Stimulated activated CD4-positive, alpha-beta T cell treated with anti-CD3 and anti-CD28 coated beads, Interleukin-1b, Interleukin-23, amount 100 ng/mL, for 24 hours (primary cell): ENCODE measurements at places on chromosomes 6 and 20.

DNA sequence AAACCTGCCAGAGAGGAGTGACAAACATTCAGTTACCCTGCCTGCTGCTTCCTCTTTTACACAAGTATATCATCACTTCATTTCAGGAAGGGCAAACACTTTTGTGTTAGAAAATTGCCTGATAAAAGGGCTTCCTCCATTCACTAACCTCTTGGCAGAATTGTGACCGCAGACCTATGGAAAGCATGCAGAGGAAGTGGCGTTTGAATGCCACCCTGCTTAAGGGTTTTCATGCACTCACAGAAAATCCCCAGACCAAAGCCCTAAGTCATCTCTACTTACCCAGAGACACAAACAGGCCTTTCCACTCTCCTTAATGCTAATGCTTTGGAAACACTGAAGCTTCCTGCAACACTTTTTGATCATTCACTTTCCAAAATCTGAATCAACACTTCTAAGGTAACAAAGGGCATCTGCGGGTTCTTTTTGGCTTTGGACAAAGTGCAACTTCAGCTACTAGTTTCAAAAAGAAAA lies 22.1 kb upstream of the RALGAPA2 start:
- no peak for DNase-seq

DNA sequence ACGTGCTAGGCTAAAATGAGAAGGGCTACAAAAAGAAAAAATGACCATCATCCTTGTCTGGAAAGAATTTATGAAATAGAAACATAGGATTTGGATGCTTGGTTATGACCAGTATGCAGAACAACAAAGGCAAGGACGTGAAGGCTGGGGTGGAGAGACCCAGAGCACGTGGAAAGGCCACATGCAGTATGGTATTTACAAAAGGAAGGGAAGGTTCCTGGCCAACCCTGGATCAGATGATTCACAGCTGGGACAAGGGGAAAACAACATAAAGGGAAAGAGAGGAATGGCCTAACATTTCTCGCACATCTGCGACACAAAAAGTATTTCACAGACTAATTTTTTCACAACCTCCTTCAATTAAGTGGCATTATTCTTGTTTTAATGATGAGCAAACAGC lies 8.2 kb downstream of the STX7 start:
- DNase-seq: no peak

DNA sequence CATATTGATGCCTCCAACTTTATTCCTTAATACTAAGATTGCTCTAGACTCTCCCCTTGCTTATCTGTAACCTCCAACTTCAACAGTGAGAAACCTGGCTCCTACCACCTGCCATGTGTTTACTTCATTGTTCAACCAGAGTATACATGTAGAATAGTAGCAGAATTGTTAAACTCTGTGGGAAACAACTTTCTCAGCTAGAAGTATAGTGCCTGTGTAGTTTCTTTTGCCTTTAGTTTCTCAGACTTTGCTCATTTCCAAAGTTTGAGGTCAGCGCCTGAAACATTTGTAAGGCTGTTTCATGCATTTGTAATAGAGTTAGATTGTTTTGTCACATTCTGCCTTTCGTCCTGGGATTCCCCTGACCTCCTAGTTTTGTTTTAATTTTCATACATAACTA lies 34.9 kb upstream of the HECA start:
- no peak for DNase-seq

- no peak for DNase-seq
Measured at GRCh38 chr20:1414982-1415381, 22.1 kb upstream of the FKBP1A start.

GRCh38 chr6:15712797-15713196 lies 50.0 kb upstream of the DTNBP1 start:
- DNase-seq: no peak

GRCh38 chr6:112245511-112246203 lies 8.7 kb downstream of the LAMA4 start:
- no peak for DNase-seq

DNA sequence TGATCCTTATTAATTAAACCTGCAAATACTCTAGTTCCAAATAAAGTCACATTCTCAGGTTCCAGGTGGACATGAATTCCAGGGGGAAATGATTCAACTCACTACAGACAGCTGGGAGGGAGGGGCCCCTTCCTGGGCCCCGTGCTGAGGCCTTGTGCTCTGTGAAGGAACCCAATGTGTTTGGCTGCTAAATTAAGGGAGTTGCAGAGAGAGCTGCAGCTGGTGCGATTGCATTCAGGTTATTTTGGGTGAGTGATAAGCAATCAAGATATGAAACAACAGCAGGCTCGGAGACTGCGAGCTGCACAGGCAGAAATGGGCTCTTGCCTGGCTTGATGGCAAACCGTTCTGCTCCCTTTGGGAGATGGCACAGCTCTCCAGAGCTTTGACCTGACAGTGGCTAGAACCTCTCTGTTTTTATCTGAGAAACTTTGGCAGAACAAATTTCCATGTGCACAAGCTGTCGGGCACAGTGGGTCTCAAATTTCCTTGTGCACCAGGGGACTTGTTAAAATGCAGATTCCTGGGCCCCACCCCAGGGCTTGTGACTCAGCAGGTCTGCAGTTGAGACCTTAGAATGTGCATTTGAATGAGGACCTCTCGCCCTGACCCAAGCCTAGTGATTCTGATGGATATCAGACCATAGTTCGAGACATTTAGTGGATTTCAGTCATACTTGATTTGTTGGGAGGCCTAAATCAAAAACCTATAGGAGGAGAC lies 9.8 kb downstream of the MAPK13 start:
- no peak for DNase-seq

DNA sequence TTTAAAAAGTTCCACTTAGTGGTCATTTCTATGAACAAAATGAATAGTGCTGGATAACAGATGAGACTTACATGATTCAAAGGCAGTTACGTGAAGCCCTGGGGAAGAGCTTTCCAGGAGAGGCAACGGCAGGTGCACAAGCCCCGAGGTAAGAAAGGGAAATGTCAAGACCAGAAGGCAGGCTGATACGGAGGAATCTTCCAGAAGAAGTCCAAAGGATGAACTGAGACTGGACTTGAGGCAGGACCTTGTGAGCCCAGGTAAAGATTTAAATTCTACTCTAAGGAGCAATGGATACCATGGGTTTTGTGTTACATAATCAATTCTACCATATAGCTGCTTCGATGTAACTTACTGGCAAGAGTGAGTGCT lies 164.6 kb downstream of the BCAS1 start:
- DNase-seq: no peak

GRCh38 chr6:55131616-55132015 lies 42.7 kb upstream of the HCRTR2 start:
- no peak for DNase-seq

DNA sequence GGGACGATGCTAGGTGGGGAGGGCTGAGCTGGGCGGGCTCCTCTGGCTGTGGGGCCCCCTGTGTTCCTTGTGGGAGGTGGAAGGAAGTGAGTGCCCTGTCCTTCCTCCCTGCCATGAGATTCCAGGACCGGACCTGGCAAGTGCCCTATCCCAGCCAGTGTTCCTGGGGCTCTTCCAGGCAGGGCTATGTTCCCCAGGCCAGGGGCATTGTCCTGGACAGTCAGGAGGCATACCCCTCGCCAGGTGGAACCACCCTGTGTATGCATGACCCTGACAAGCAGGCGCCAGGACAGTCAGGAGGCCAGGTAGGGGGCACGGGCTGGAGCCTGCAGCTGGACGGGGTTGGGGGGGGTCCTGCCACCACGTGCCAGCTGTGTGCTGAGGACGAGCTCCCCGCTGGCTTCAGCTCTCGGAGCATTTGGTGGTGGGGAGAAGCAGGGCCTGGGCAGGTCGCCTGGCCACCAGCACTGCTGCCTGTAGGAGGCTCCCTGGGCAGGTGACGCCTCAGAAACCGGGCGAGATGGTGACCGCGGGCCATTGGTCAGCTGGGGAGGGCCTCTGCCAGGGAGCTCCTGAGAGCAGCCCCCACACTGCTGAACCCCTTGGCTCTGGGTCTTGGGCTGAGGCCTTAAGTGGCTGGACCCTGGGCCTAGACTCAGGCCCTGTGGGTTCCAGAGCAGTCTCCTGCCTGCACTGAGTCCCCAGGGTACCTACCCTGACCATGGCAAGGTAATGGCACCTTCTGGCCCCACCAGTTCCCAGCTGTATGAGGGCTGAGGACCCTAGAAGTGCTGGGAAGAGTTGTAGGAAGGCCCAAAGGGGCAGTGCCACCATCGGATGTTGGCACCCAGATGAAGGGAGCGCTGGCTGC lies 694 bp downstream of the SLC17A9 start:
- DNase-seq: no peak
